Activated naive CD4-positive, alpha-beta T cell treated with anti-CD3 and anti-CD28 coated beads, Interleukin-2, amount 10 ng/mL, durations not matched to agents 7 days and 5 days (primary cell): ENCODE measurements at places on chromosomes 5 and 9.

DNA sequence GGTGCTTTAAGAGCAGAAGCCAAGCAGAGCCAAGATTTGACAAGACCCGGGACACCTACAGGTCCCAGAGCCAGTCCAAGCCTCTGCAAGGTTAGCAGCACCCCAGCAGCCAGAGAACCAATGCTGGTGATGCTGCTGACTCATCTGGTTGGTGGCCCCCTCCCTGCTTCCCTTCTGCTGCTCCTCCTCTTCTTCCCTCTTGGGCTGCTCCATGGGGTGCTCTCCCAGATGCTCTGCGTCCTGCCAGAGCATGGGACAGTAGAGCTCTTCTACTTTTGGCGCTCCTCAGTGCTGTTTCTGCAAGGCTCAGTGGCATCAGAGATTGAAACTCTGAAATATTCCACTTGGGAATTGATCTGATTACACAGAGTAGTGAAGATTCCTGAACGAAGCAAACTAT lies 76.1 kb upstream of the SAP30L start:
- no peaks in the 10 kb centered on the region for H3K4me1 ChIP-seq
- H3K27me3 ChIP-seq = no peaks in the 10 kb centered on the region
- no peak for DNase-seq
- H3K4me3 ChIP-seq = no peak overlapping the region
- no peak overlapping the region for H3K27ac ChIP-seq

DNA sequence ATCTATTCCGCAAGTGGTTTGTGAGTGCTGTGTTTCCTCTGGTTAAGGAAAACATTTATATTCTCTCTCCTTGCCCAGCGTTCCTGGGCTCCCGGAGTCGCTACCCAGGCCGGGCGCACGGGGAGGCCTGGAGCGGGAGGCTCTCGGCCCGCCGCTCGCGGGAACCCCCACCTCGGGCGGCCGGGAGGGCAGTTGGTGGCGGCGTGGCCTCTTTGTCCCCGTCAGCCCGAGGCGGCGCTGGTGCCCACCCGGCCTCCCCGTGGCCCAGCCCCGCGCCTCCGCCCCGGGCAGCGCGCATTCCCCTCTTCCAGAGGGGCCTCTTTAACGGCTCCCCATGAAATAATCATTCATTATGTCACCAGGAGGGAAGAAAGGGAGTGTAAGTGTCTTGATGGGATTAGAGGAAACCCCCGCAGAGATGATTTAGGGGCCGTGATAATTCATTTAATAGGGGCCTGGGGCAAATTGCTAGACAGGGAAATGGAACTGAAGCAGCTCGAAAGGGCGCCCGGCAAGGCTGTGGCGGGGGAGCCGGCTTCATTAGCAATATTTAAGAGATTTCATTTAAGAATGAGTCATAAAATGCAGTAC lies 181.9 kb upstream of the TBCA start:
- H3K4me1 ChIP-seq = peaks cover 11% of the 10 kb centered on the region
- no peak for DNase-seq
- peaks cover 50% of the 10 kb centered on the region for H3K27me3 ChIP-seq
- H3K27ac ChIP-seq = no peak overlapping the region
- no peak overlapping the region for H3K4me3 ChIP-seq

DNA sequence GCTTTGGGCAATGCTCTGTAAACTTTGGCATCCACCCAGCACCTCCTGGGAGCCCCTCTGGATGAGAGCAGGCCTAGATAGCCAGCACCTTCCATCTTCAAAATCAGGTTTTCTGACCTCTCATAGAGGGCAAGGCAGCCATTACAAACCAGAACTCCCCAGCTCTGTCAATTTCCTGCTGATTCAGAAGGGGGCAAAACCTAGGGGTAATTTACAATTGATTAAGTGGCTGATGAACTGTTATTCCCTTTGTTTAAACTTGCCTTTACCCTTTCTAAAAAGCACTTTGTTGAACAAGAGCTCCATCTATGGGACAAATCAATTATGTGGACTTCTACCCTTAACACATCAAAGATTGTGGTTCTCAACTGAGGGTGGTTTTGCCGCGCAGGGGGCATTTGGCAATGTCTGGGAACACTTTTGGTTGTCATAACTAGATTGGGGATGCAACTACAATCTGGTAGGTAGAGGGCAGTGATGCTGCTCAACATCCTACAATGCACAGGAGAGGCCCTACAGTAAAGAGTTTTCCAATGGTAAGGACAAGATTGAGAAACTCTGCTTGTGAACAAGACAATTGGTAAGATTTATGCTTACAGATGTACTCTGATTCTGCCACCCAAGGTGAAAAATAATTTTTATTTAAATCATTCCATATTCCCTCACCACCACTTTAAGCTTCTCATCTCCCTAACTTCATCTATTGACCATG lies 184.1 kb downstream of the MARCHF11 start:
- H3K27me3 ChIP-seq = no peaks in the 10 kb centered on the region
- DNase-seq = no peak
- H3K4me1 ChIP-seq = no peaks in the 10 kb centered on the region

DNA sequence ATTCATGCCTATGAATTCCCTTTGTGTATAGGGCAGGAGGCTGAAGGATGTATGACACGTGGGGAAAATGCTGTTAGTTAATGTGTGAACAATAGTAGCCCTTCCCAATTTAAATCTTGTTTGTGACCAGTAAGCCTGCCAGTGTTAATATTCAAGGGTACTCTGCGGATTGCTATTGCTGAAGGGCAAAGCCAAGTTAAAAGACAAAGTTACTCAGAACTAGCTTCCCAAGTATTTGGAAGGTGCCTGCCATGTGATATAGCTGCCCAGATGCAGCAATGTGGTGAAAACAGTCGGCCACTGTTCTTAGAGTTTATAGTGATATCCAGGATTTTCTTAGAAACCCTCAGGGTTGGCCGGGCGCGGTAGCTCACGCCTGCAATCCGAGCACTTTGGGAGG lies 34.6 kb downstream of the MARVELD2 start:
- no peak overlapping the region for H3K27ac ChIP-seq
- no peak overlapping the region for H3K4me3 ChIP-seq
- DNase-seq = no peak
- no peaks in the 10 kb centered on the region for H3K36me3 ChIP-seq
- no peaks in the 10 kb centered on the region for H3K27me3 ChIP-seq

DNA sequence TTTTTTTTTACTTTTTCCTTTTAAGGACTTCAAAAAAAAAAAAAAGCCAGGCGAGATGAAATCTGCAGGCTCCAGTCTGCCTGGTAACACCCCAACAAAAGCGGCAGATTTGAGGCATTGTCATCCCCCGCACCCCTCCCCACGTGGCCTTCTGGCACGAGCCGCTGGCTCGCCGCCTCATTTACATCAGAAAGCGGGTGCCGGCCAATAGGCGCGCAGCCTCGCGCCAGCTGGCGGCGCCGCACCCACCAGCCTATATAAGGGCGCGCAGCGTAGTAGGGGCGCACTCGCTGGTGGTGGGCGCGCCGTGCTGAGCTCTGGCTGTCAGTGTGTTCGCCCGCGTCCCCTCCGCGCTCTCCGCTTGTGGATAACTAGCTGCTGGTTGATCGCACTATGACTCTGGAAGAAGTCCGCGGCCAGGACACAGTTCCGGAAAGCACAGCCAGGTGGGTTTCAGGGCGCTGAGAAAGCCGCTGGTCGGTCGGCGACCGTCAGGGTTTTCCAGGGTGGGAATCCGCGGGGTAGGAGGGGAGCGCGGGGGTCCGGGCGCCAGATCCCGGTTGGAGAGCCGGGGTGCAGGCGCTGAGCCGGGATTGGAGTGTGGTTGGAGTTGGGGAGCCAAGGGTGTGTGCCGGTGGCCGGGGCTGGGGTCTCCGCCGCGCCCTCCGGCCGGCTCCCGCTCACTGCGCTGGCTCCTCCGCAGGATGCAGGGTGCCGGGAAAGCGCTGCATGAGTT lies at the start of gene GADD45G:
Gene GADD45G, plus strand, starts transcription at position 284 of the 736 bp plus-strand sequence. Its CDS starts 110 bp downstream, at position 394.
- H3K4me3 ChIP-seq = peak within 1 kb of the TSS; percentile 80
- peaks cover 81% of the 10 kb centered on the region for H3K27me3 ChIP-seq
- H3K36me3 ChIP-seq = no peaks in the 10 kb centered on the region
- peak within 1 kb of the TSS; percentile 79 for H3K27ac ChIP-seq
- peaks cover 39% of the 10 kb centered on the region for H3K4me1 ChIP-seq
- DNase-seq = peak; percentile 94

DNA sequence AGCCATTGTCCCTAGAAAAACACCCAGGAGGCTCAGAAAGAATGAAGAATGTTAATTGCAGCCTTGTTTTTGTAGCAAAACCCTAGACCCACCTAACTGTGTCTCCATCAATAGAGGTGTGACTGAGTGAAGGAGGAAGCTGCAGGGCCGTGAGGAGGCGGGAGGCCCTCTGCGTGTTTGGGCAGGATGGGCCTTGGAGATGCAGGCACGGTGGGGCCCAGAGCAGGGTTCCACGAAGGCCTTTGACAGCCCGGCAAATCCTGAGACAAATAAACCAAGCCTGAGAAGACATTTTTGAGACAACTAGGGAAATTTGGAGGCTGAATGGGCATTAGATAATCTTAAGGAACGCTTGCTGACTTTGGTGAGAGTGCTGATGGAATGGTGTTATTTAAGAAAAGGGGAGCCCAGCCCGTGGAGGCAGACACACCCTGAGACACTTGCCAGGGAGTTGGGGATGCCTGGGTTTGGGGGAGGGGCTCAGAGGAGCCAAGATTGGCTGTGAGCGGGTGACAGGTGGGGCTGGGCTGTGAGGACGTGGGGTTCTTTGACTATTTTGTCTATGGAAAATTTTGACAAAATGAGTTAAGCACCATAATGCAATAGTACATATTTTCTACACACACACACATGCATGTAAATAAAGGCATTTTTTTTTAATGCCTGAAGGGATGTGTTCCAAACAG lies 48.8 kb downstream of the BARX1 start:
- no peak overlapping the region for H3K4me3 ChIP-seq
- H3K27me3 ChIP-seq = peaks cover 53% of the 10 kb centered on the region
- DNase-seq = no peak
- H3K36me3 ChIP-seq = no peaks in the 10 kb centered on the region
- H3K27ac ChIP-seq = no peak overlapping the region

DNA sequence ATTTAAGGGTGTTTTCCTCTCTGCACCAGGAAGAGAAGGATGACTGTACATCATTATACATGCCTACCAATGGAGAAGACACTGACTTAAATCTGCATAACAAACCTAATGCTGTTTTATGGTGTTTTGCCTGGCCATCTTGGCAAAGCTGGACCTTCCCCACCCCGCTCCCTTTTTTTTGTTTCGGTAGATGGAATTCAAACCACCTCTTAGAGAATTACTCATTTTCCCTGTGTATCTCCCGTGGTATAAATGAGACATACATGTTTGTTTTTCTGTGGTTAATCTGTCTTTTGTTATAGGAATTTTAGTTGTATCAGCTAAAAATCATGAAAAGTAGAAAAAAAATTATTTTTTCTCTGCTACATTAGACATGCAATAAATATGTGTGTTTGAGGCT lies 28.8 kb downstream of the IL12B start:
- no peak overlapping the region for H3K4me3 ChIP-seq
- H3K27me3 ChIP-seq = peaks cover 46% of the 10 kb centered on the region
- DNase-seq = no peak
- peaks cover 4% of the 10 kb centered on the region for H3K36me3 ChIP-seq

GRCh38 chr5:10726913-10727517 lies 34.0 kb downstream of the DAP start:
- no peaks in the 10 kb centered on the region for H3K4me1 ChIP-seq
- H3K36me3 ChIP-seq = peaks cover 6% of the 10 kb centered on the region
- H3K4me3 ChIP-seq = no peak overlapping the region
- no peak for DNase-seq

GRCh38 chr5:140242890-140243585 lies 59.9 kb downstream of the PFDN1 start:
- H3K27me3 ChIP-seq = peaks cover 4% of the 10 kb centered on the region
- no peak for DNase-seq
- H3K4me1 ChIP-seq = peaks cover 36% of the 10 kb centered on the region
- H3K4me3 ChIP-seq = no peak overlapping the region
- peaks cover 21% of the 10 kb centered on the region for H3K36me3 ChIP-seq

GRCh38 chr5:96434201-96434645 lies 1.2 kb upstream of the PCSK1 start:
- H3K36me3 ChIP-seq = no peaks in the 10 kb centered on the region
- H3K4me1 ChIP-seq = no peaks in the 10 kb centered on the region
- H3K27me3 ChIP-seq = peaks cover 43% of the 10 kb centered on the region
- H3K4me3 ChIP-seq = no peak overlapping the region
- no peak overlapping the region for H3K27ac ChIP-seq

- no peak overlapping the region for H3K27ac ChIP-seq
- peak overlapping the region; percentile 26 for H3K4me3 ChIP-seq
- peaks cover 94% of the 10 kb centered on the region for H3K27me3 ChIP-seq
- peak; percentile 32 for DNase-seq
Measured at GRCh38 chr5:132825033-132825833, 5.2 kb downstream of the SHROOM1 start.

DNA sequence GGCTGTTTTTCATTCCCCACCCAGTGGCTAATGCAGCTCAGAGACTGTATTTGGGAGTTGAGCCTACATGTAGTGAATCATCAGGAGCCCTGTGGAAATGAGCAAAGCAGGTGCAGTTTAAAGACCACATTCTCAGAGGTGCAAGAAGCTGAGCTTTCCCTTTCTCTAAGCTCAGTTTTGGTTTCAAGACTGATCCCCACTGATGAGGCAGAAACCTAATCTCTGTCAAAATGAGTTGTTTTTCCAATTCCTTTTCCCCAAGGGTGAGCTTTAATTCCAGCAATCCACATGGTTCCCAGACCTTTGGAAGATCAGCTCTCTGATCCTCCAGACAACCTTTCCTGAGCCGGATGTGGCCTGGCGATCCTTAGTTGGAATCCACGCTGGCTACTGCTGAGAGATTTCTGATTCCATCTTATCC lies 420.5 kb downstream of the EBF1 start:
- peaks cover 5% of the 10 kb centered on the region for H3K4me1 ChIP-seq
- H3K27me3 ChIP-seq = peaks cover 9% of the 10 kb centered on the region
- H3K4me3 ChIP-seq = no peak overlapping the region
- no peak for DNase-seq
- H3K27ac ChIP-seq = no peak overlapping the region
- no peaks in the 10 kb centered on the region for H3K36me3 ChIP-seq
